ENCODE measurements at places on chromosomes 3 and 15. TPM values are rescaled to one million over a fixed set of nuclear protein-coding genes. Genes with fewer than 3 reads are reported as not detected.

- H3K27ac ChIP-seq: no peak overlapping the region
- no peak for DNase-seq
- no peaks in the 10 kb centered on the region for H3K4me1 ChIP-seq
Observed at GRCh38 chr15:38066612-38067011, 132.2 kb downstream of the TMCO5A start.

DNA sequence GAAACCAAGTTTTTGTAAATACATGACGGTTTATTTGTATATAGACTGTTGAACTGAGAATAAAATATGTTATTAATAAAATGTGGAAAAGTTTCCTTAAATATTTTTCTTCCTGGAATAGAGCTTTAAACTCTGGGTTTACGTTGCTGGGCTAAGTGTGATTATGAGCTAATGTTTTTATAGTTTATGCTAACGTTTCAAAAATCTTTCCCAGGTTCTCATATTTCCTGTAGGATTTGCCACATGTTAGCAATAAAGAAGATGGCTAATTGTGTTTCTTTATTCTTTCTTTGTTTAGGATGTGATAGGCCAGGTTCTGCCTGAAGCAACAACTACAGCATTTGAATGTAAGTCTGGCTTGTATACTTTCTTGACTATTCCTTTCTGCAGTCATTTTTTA is 7.2 kb downstream of the MAP2K5 start:
- H3K27me3 ChIP-seq: no peaks in the 10 kb centered on the region
- no peaks in the 10 kb centered on the region for H3K4me1 ChIP-seq
- H3K36me3 ChIP-seq: no peaks in the 10 kb centered on the region
- no peak for DNase-seq
- no peak overlapping the region for H3K4me3 ChIP-seq

GRCh38 chr15:65553691-65554090 is 23.4 kb downstream of the HACD3 start:
- no peaks in the 10 kb centered on the region for H3K36me3 ChIP-seq
- H3K4me3 ChIP-seq: no peak overlapping the region
- H3K27ac ChIP-seq: no peak overlapping the region
- H3K27me3 ChIP-seq: no peaks in the 10 kb centered on the region
- no peaks in the 10 kb centered on the region for H3K4me1 ChIP-seq

GRCh38 chr15:70318594-70319465 is 221.1 kb upstream of the TLE3 start:
- H3K4me1 ChIP-seq: peaks cover 3% of the 10 kb centered on the region
- no peaks in the 10 kb centered on the region for H3K36me3 ChIP-seq
- H3K4me3 ChIP-seq: no peak overlapping the region
- H3K27ac ChIP-seq: no peak overlapping the region

DNA sequence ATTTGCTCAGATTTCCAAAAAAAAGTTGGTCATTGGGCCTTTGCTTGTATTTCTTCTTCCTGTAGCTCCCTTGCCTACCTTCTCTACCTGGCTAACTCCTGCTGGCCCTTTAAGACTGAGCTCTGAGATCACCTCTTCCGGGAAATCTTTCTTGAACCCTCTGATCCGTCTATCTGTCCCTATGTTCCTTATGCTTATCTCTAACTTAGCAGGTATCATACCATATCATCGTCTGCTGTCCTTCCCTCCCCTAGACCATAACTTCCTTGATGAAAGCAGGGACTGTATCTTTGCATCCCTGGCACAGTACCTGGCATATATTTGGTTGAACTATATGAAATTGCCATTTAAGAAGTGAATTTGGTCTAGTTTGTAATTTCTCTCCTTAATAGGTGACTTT is 42.3 kb downstream of the PDE8A start:
- H3K4me1 ChIP-seq: peaks cover 51% of the 10 kb centered on the region
- no peaks in the 10 kb centered on the region for H3K27me3 ChIP-seq
- no peak overlapping the region for H3K4me3 ChIP-seq
- no peak overlapping the region for H3K27ac ChIP-seq
- no peak for DNase-seq

DNA sequence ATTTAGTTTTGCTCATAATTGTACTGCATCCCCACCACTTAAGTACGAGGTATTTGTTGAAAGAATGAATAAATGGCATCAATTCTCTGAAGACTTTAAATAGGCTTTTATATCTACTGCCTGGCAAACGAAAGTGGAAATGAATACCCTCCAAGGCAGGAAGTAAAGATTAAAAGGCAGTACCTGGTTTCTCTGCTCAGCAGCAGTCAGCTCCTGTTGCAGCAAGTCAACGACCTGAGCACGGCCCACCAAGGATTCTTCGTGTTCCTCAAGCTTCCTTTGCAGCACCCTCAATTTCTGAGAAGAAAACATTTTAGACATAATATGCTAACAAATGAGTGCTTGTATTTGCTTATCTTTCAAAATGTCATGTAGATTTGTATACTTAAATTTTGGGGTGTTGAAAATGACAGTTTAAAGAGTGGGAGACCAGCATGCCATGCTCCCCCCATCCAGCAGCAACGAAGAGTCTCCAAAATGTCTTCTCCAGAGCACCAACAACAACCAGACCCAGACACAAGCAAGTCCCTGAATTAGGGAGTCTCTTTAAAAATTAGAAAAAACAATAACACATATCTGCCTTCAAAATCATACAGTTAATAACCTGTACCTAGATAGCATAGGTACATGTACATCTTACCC is 31.2 kb downstream of the GOLGB1 start:
- no peaks in the 10 kb centered on the region for H3K27me3 ChIP-seq
- no peak overlapping the region for H3K27ac ChIP-seq
- DNase-seq: no peak

- no peak overlapping the region for H3K4me3 ChIP-seq
- no peak for DNase-seq
- no peaks in the 10 kb centered on the region for H3K36me3 ChIP-seq
- no peak overlapping the region for H3K27ac ChIP-seq
- H3K4me1 ChIP-seq: no peaks in the 10 kb centered on the region
Observed at GRCh38 chr3:194250098-194251002, 100.8 kb downstream of the CPN2 start.

DNA sequence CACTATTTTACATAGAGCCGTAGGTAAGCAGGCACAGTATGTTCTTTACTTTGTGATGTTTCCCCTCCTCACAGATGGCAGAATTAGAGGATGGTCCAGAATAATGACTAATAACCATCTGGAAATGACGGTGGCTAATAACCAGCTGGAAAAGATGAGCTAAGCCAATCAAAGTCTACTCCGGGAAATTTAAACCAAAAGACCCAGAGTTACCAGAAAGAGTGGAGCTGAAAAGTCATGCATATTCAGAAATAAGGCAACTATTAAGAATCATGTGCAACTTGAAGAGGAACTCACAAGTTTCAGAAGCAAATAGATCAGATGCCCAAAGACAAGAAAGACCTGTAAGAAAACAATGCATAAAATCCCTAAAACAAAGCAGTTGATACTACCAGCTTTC is 33.6 kb downstream of the DMXL2 start:
- no peak overlapping the region for H3K4me3 ChIP-seq
- H3K36me3 ChIP-seq: no peaks in the 10 kb centered on the region
- no peaks in the 10 kb centered on the region for H3K4me1 ChIP-seq
- H3K27me3 ChIP-seq: no peaks in the 10 kb centered on the region
- no peak overlapping the region for H3K27ac ChIP-seq

GRCh38 chr3:52846432-52846965 is 11.7 kb upstream of the MUSTN1 start:
- H3K36me3 ChIP-seq: no peaks in the 10 kb centered on the region
- no peaks in the 10 kb centered on the region for H3K27me3 ChIP-seq
- peak overlapping the region; percentile 18 for H3K27ac ChIP-seq
- no peak overlapping the region for H3K4me3 ChIP-seq
- H3K4me1 ChIP-seq: peaks cover 16% of the 10 kb centered on the region

TMEM45A gene
- total RNA-seq: 4.7 TPM

ONECUT1 gene
- total RNA-seq: not detected

NANOGP8 gene
- 1.6 TPM for total RNA-seq

SPG11 gene
- 138 TPM for total RNA-seq

KPNA4 gene
- 18.6 TPM for total RNA-seq

All from Peyer's patch (tissue), 4 donors.